Uterus (tissue), 4 donors: ENCODE measurements at places on chromosomes 7 and 10. TPM values are rescaled to one million over a fixed set of nuclear protein-coding genes. Genes with fewer than 3 reads are reported as not detected.

DNA sequence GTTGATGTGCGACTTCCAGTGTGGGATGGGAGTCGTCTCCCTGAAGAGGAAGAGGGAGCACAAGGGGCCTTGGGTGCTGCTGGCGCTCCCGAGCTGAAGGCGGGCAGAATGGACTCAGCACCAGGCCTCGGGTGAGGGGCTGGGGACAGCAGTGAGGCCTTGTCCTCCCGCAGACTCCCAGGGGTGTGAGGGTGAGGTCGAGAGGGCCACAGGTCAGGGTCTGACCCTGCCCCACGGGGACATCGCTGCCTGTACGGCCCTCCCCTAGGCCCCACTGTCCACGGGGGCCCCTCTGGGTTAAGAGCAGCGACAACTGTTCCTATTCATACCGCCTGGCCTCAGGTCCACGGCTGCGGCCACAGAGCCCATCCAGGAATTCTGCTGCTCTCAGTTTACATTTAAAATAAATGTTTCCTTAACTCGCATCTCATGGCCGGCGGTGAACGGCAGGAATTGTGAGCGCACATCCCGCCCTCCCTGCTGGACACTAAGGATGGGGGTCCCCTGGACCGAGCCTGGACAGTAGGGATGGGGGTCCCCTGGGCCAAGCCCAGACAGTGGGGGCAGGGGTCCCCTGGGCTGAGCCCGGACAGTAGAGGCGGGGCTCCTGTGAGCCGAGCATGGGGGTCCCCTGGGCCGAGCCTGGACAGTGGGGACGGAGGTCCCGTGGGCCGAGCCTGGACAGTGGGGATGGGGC is 61.7 kb downstream of the PDGFA start:
- no peak for DNase-seq

DNA sequence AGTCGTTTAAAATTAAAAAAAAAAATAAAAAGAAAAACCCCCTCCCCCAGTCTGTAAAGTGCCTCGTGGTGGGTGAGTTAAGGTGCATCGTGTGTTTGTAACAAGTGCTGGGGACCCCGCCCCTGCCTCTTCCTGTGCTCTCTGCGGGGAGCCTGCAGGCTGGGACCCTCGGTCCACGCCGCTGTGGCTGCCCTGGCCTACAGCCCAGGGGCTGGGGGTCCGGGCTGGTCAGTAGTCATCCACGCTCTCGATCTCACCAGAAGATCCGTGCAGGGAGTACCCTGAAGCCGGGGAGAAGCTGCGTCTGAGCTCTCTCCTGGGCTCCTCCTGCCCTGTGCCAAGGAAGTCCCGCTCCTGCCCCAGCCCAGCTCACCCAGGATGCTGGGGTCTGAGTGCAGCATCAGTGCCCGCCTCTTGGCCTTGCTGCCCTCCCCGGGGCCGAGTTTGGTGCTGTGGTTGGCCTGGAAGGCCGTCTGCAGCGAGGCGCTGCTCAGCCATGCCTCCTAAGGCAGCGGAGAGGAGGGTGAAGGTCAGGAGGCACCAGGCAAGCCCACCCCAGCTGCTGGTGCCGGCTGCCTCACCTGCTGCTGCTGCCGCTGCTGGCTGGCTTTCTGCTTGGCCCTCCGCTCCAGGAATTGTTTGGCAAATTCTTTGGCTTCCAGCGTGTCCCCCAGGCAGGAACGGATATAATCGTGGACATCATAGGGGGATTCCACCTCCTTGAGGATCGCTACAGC is 8.1 kb downstream of the GNB2 start:
- DNase-seq, result peak; percentile 19

SLC39A12 gene
- total RNA-seq, result not detected

DNA sequence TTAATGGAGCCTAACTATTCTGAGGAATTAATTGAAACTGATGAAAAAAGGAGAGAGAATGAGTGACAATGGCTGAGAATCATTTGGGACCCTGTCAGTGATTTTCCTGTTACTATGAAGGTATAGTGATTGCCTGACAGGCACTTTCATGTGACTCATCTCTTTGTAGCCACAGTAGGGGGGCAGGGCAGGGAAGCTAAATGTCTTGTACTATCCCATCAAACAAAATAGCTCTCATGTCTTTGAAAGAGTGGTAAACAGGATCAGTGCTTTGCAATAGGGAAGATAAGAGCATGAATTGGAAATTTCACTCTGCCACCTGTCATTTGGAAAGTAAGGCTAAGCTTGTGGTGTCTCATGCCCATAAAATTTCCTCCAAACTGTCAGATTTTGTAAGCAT is 94.5 kb upstream of the GSDME start:
- no peak for DNase-seq

GTF2IRD2 gene
- 41.8 TPM for total RNA-seq

CTTNBP2 gene
- 25.9 TPM for total RNA-seq

- no peak for DNase-seq
These were observed 222.9 kb upstream of the KMT2E start for GRCh38 chr7:104791080-104791479.

CRPPA gene
- total RNA-seq, result 0.29 TPM

- DNase-seq, result no peak
These were observed 398.4 kb downstream of the PLXNA4 start for GRCh38 chr7:132177708-132178401.

OR6B1 gene
- total RNA-seq, result not detected

RBM17 gene
- 163 TPM for total RNA-seq

GRCh38 chr7:33719059-33719581 is 186.2 kb upstream of the BMPER start:
- DNase-seq, result no peak

GRCh38 chr7:156473476-156474240 is 166.9 kb upstream of the RNF32 start:
- no peak for DNase-seq

GRCh38 chr7:133751079-133751478 is 376.1 kb upstream of the LRGUK start:
- DNase-seq, result no peak

DNA sequence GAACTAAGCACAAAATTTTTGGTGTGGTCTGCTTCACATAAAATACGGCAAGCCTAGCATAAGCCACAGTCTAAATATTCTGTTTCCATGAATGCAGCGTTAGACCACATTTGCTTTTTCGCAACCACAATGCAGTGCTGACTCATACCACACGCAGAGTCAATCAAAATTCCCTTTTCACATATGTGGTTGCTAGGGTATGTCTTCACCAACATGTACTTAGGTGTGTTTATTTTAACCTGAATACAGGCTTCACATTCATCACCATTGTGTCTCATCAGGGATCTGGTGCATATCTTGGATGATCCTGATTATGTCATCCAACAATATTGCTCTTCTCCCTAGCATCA is 90.8 kb downstream of the CHN2 start:
- no peak for DNase-seq

SLC16A12 gene
- total RNA-seq, result 0.73 TPM

DNA sequence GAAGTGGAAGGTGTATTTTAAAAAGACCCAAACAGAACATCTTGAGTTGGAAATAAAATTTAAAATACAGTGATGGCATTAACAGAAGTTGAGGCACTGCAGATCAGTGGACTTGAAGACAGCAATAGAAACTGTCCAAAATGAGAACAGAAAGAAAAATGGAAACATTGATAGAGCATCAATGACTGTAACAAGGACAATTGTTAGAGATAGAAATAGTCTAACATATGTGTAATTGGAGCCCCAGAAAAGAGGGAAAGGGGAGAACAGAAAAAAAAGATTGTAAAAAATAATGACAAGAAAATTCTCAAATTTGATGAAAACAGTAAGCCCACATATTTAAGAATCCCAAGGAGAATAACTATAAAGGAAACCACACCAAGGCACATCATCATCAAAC is 29.4 kb downstream of the VKORC1L1 start:
- no peak for DNase-seq

GRCh38 chr10:105834261-105835059 is 1193.4 kb downstream of the SORCS3 start:
- DNase-seq, result no peak

- DNase-seq, result no peak
These were observed 324.4 kb downstream of the BICC1 start for GRCh38 chr10:58836991-58837575.

ATOH7 gene
- total RNA-seq, result not detected

KLF14 gene
- total RNA-seq, result not detected

CYP3A7 gene
- not detected for total RNA-seq

FGL2 gene
- 20.9 TPM for total RNA-seq

SPDYE5 gene
- total RNA-seq, result not detected

MBL2 gene
- not detected for total RNA-seq

GRCh38 chr10:124732931-124733570 is 11.1 kb downstream of the FAM53B start:
- peak; percentile 70 for DNase-seq

- no peak for DNase-seq
These were observed 89.6 kb downstream of the CACNB2 start for GRCh38 chr10:18229826-18230225.

- no peak for DNase-seq
These were observed 201.2 kb downstream of the PTN start for GRCh38 chr7:137142376-137142775.

GPR146 gene
- 10.0 TPM for total RNA-seq

DNA sequence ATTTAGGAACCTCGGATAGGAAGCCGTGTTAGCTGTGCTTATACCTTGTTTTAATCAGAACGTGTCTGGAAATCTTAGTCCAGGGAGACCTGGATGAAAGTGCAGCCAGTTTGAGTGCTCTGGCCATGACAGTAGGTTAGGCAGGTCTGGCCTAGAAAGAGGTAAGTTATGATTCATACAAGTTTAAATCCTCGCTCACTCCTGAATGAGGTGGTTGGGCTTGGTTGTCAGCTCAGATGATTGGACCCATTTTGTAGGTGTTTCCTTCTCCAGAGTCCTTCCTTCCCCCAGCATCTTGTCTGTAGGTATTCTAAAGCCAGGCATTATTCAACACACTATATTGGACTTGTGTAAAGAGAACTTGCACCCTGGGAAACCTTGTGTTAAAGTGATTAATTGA is 561.9 kb upstream of the GALNT17 start:
- no peak for DNase-seq

DNA sequence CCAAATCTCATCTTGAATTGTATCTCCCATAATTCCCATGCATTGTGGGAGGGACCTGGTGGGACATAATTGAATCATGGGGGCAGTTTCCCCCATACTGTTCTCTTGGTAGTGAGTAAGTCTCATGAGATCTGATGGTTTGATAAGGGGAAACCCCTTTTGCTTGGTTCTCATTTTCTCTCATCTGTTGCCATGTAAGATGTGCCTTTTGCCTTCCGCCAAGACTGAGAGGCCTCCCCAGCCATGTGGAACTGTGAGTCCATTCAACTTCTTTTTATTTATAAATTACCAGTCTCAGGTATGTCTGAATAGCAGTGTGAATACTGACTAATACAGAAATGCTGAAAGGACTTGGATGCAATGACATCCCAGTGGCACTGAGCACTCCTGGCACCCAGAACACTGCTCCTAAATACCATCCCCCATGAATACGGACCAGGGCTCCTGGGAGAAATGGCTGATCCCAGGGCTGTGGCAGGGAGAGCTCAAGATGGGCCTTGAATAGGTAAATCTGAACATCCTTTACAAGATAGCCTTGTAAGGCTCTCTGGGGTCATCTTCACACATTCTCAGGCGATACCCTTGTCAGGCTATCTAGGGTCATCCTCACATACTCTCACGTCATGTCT is 19.4 kb downstream of the ZFAND2A start:
- no peak for DNase-seq

DNA sequence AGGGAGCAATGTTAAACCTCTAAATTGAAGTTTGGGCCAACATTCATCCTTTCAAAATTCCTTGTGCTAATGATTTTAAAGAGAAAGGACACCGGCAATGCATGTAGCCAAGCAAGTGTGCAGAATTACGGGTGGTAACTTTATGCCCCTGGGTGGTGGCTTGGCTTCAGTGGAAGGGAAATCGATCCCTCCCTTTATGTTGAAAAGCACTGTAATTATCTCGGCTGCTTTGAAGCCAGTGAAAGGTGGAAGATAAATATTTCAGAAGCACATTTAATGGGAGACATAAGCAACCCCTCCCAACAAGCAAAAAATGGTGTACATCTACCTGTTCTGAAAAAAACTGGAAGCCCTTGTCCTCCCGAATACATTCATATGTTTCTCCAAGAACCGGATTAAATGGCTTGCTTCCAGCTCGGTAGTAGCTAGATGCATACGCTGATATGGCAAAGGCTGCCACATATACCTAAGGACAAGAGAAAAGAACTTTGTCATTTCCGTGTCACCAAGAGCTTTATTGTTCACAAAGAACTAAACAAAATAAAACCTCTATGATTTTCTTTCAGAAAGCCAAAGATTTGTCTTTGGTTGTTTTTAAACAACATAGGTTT is 73.3 kb upstream of the GSDME start:
- no peak for DNase-seq

- DNase-seq, result no peak
These were observed 108.1 kb downstream of the ITGB8 start for GRCh38 chr7:20438694-20439376.

GRCh38 chr7:151077705-151078232 is 2.8 kb downstream of the FASTK start:
- no peak for DNase-seq

- DNase-seq, result no peak
These were observed 23.7 kb downstream of the CAV1 start for GRCh38 chr7:116548506-116548905.

DNA sequence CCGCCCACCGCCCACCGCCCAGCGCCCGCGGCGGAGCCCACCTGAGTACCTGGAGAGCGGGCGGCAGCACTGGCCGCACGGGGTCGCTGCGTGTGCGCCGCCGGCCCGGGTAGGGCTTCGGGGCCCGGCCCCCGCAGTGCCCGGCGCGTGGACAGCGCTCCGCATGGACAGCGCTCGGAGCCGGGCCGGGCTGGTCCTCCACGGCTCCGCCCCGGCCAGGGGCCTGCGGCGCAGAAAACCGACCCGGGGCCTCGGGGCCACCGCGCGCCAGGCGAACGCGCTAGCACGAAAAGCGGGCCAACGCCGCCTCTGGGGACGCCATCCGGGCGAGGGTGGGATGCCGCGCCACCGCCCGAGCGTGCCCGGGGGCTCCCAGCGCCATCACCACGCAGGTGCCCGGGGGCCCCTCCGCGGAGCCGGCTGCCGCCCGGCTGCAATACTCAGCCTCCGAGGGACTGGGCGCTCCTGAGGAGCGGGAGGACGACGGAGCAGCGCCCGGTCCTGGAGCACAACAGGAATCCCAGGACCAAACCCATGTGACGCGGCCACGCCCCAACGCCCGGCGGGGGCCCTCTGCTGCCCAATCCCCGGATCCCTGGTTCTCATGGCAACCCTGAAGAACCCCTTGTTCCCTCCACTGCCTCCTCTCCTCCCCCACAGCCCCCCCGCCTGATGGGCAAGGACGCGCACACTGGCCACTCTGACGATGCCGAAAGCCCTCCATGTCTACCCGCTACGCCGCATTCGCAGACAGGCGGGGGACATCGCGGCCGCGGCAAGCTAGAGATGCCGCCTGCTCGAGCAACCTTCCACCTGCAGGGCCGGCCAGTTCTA is at the start of gene GRB10:
TSS of gene GRB10 (minus strand) at position 522 of the 834 bp plus-strand sequence. CDS start 50,574 bp downstream, outside the sequence.
- peak; percentile 46 for DNase-seq

PHTF2 gene
- total RNA-seq, result 23.0 TPM

- peak; percentile 48 for DNase-seq
These were observed 89.7 kb upstream of the STEAP1B start for GRCh38 chr7:22589641-22590201.

GRCh38 chr7:3370068-3370830 is 69.2 kb downstream of the SDK1 start:
- DNase-seq, result no peak

DNA sequence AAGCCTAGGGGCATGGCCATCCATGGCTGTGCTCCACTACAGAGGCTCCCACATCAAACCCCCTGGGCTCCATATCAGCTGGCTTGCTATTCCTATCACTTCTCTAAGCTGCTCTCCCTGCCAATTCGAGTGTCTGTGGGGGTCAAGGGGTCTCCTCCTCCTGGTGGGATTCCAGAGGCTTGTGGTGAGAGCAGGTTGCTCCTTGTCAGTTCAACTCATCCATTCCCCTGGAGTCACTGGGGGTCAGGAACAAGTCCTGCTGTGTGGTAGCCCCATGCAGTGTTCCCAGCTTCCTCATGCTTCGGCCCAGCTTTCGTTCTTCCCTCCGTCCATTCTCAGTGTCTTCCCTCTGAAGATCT is 86.6 kb upstream of the UNC5B start:
- DNase-seq, result no peak
